ENCODE measurements at places on chromosomes 13 and 19.
A peak's percentile ranks its signal among the peaks of the same experiment; 100 is the strongest.

- DNase-seq, result no peak
These were observed 97.1 kb upstream of the SPATA13 start for GRCh38 chr13:24063281-24063877.

DNA sequence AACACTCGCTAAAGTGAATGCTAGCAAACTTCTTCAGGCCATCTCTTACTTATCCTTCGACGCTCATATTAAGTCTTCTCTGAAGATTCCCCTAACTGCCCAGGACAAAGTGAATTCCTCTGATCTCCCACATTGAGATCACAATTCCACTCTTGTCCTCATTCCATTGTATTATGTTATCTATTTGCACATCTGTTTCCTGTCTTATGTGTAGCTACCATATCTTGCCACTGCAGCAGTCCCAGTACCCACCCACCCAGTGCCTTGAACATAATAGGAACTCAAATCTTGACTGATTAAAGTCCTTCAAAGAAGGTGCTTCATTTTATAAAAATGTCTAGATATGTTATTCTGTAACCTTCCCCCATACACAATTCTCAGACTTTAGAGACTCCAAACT, 702.3 kb downstream of the DIAPH3 start:
- no peak for DNase-seq

GRCh38 chr13:97372936-97373335, 61.0 kb upstream of the RAP2A start:
- no peak for DNase-seq

GRCh38 chr13:23643338-23644125, 73.3 kb downstream of the TNFRSF19 start:
- no peak for DNase-seq

- no peak for DNase-seq
These were observed 4.0 kb upstream of the HOOK2 start for GRCh38 chr19:12779162-12779993.

GRCh38 chr19:1028062-1028926, 1.9 kb downstream of the CNN2 start:
- no peak for DNase-seq

- no peak for DNase-seq
These were observed 826 bp upstream of the C1QTNF9 start for GRCh38 chr13:24308488-24309020.

DNA sequence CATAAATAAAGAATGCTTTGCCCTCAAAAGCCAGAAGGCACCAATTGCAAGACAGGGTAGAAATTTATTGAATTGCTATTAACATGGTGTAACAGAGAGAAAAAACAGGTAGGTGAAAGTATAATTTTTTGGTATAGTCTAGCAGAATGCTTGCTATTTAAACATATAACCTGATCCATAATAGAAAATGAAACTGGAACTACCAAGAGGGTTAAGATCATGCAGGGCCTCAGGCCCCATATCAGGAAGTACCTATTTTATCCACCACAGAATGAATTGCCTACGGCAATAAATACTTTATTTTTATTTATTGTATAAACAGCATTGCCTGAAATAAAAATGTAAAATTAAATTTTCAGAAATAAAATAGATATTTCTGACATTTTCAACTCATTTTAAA, 159.5 kb downstream of the PRR20E start:
- no peak for DNase-seq

- no peak for DNase-seq
These were observed 409 bp downstream of the FOSB start for GRCh38 chr19:45468159-45468651.

DNA sequence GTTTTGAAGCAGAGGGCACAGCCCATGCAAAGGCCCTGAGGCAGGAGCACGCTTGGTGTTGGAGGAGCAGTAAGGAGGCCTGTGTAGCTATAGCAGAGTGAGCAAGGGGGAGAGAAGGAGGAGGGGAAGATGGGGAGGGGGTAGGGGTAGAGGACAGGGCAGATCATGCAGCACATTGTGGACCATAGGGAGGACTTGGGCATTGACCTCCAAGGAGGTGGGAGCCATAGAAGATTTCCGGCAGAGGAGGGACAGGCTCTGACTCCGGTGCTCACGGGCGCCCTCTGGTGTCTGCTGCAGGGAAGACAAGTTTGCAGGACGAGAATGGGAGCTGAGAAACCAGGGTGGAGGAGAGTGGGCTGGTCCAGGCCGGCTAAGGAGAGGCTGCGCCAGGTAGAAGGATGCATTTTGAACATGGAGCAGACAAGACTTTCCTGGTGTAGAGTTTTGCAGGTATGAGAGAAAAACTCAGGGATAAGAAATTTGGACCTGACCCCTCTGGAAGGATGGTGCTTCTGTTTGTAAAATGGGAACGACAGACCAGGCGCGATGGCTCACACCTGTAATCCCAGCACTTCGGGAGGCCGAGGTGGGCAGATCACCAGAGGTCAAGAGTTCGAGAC, 13.7 kb upstream of the CREB3L3 start:
- DNase-seq, result no peak

- DNase-seq, result no peak
These were observed 271.2 kb downstream of the ENOX1 start for GRCh38 chr13:43515531-43515930.

GRCh38 chr13:27926644-27927434, 7.0 kb downstream of the PDX1 start:
- DNase-seq, result no peak

- no peak for DNase-seq
These were observed 1.4 kb upstream of the NTF4 start for GRCh38 chr19:49065905-49066512.

DNA sequence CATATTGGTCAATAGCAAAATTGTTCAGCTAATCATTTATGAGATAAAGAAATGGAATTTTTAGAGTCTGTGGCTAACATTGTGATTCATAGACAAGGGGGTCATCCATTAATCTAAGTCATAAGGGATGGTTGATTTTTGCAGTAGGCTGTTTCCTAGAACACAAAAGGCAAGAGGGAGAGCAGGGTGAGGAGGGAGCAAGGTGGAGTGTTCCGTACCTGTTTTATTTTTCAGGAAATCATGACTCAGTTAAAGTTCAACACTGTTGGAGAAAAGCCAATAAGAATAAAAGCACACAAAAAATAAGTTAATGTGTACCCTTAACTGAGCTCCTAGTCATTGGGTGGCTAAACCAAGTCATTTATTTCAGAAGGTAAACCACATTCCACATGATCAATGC, 512.4 kb upstream of the ATXN8OS start:
- DNase-seq, result peak; percentile 48

DNA sequence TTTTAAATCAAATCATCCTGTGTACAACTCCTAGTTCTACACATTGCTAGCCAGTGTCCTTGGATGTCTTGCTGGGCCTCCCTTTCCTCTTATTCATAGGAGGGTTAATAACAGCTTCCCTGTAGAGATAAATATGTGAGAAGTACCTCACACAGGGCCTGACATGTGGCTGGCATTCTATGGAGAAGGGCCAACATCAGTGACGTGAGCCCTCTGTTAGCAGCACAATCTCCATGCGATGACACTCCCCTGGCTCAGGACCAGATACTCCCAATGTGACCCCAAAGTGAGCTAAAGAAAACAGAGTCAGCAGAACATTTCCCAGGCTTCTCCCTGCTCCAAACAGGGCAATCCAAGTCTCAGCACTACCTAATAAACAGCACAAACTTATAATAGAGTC, 818.4 kb downstream of the DIAPH3 start:
- no peak for DNase-seq

DNA sequence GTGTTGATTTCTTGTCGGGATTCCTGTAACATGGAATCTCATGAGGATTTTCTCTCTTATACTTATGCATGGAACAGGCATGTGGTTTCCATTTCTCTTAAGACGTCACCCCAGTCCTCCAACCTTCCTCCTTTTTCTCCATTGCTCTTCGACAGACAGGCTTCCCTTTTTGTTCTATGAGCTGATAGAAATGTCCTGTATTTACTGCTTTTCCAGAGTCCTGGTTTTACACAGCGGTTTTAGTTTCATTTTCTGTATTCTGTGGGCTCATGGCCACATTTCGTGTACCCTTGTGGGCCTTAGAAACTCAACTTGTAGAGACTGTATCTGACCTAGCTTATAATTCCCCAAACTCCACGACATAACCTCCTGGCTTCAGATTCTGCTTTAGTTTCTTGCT, 113.1 kb downstream of the PAN3 start:
- DNase-seq, result no peak

- no peak for DNase-seq
These were observed 163.5 kb upstream of the TUBA3C start for GRCh38 chr13:19345158-19345557.

DNA sequence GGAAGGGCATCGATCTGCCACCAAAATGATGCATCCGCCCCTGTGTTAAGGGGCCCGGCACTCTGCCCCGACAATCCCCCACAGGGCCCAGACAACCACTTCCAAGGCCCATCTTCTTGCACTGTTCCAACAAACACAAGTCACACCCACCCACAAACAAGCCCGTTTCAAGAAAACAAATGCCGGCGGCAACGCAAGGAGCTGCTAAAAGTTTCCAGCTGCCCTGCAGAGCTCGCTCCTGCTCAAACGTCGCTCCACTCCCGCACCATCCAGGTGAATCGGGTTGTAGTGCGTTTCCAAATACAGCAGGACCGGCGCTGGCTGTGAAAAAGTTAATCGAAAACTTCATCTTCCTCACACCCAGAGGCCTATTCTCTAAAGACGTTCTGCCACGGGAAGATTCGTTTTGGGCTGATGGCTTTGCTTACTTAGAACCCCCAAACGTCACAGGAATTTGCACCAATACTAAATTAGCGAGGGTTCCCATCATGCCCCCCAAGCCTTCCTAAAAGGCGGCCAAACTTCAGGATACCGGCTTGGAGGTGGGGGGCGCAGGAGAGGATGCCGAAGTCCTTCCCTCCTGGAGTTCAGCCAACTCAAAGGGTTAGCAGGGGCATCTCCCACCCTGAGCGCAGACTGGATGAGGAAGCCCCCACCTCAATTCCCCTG, 107.4 kb upstream of the DOCK9 start:
- no peak for DNase-seq

GRCh38 chr19:12555456-12555930, 4.2 kb upstream of the ZNF564 start:
- DNase-seq, result no peak

DNA sequence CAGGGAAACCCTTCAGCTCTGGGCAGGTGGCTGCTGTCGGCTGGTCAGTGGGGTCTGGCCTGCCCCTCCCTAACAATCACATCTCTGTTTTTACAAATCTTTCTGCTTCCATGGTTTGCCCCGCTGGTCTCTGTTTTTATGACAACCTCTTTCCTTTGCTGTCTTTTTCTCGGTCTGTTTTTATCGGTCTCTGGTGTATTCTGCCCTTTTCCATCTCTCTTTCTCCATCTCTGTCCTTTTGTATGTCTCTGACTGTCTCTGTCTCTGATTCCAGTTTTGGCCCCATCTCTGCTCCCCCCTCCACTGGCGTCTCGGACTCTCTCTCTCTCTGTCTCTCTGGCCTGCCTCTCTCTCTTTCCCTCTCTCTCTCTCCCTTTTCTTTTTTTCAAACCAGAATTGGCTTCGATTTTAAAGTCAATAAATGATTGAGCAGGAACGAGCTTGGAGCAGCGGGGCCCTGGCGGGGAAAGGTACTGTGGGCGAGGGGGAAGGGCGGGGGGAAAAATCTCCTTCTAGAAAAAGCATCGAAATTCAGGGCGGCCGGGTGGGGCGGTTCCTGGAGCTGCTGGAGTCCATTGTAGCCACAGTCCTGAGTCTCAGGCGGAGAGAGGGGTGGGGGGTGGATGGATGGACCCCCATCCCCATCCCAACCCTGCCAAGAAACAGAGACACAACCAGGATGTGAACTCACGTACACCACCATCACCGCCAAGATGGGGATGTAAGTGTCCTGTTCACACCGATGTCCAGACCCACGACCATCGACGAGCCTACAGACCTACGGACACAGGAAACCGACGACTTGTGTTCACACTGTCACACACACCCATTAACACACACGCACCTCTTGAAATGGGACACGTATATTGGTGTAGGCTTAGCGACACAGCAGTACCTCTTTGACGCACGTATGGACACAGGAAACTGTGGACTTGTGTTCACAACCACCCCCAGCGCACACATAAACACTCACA, 3.0 kb downstream of the NFIX start:
- no peak for DNase-seq

DNA sequence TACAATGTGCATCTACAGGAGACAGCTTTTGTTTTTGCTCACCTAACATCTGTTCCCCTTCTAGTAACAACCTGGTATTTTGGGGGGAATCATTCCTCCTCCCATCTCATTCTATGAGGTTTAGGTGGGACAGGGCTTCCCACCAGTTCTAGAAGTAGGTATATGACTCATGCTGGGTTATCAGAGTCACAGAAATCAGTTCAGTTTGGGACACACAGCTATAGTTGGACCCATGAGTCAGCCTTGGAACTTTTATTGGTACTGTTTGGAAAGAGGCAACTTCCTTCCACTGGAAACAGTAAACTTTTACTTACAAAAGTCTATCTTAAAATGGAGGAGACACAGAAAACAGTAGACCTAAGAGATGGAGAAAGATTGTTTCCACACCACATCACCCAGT, 185.5 kb downstream of the DNAJC3 start:
- no peak for DNase-seq

DNA sequence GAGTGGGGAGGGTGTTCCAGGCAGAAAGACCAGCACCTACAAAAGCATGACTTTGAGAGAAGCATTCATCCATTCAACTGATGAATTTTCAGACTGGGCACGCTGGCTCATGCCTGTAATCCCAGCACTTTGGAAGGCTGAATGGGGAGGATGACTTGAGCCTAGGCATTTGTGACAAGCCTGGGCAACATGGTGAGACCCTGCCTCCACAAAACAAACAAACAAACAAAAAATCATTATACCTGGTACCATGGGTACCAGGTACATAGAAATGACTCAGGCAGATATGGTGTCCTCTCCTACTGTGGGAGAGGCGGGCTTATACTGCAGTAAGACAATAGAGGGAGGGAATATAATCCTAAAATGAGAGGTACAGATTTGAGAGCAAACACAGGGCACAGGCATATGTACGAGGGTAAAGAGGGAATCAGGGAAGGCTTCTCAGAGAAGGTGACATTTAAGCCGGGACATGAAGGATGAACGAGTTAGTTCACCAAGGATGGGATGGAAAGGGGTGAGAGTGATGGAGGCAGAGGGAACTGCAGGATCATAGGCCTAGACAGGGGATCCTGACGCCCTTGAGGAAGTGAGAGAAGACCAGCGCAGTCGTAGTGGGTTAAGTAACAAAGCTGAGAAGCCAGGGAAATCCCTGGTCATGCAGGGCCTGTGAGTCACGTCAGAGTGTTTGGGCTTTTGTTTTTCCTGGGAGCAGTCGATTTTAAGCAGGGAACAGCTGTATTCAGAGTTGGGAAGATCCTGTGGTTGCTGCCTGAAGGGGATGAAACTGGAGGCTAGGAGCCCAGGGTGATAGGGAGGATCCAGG, 2.9 kb downstream of the CYP2S1 start:
- DNase-seq, result no peak

- DNase-seq, result no peak
These were observed 33.8 kb upstream of the LRRC4B start for GRCh38 chr19:50602089-50602422.

Data from epithelial cell of proximal tubule (primary cell).